ENCODE measurements at places on chromosomes 6 and 20. TPM values are rescaled to one million over a fixed set of nuclear protein-coding genes. Genes with fewer than 3 reads are reported as not detected.

Gene ZNF165
- total RNA-seq = 0.93 TPM

Gene ZNF334
- total RNA-seq = not detected

Gene DUSP15
- 1.0 TPM for total RNA-seq

Gene EPPIN
- total RNA-seq = not detected

Gene WFDC10B
- total RNA-seq = not detected

Gene SLC22A3
- 46.7 TPM for total RNA-seq

Gene OR12D3
- total RNA-seq = not detected

Gene PRL
- total RNA-seq = not detected

Gene MMP24OS
- total RNA-seq = 71.4 TPM

Gene PAQR8
- 0.92 TPM for total RNA-seq

Gene HEY2
- total RNA-seq = 0.07 TPM

Gene FAM209B
- 0.42 TPM for total RNA-seq

Gene ANKS1A
- total RNA-seq = 7.7 TPM

Gene CD24
- 267 TPM for total RNA-seq

Gene GGTLC1
- total RNA-seq = not detected

Measured in A549 treated with DMSO at 1 μM for 4 hours (cell line).